ENCODE measurements at places on chromosomes 6 and 20.

DNA sequence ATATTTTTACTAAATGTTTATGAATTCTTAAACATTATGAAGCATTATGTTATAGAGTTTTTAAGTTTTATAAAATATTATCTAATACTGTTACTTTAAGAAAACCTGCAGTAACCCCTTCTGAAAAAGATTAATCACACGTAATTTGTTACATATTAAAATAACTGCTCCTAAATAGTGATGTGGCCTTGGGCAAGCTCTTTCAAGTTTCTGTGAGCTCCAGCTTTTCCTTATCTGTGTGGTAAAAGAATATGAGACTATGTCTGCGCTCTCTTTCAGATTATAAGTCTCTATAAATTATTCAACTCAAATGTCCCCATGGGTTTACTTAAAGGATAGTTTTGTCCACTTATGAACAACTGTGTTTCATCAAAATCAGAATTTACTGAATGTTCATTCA lies 31.9 kb downstream of the HLA-DMB start:
- DNase-seq = no peak

GRCh38 chr6:20129290-20130088 lies 82.8 kb downstream of the MBOAT1 start:
- no peak for DNase-seq

DNA sequence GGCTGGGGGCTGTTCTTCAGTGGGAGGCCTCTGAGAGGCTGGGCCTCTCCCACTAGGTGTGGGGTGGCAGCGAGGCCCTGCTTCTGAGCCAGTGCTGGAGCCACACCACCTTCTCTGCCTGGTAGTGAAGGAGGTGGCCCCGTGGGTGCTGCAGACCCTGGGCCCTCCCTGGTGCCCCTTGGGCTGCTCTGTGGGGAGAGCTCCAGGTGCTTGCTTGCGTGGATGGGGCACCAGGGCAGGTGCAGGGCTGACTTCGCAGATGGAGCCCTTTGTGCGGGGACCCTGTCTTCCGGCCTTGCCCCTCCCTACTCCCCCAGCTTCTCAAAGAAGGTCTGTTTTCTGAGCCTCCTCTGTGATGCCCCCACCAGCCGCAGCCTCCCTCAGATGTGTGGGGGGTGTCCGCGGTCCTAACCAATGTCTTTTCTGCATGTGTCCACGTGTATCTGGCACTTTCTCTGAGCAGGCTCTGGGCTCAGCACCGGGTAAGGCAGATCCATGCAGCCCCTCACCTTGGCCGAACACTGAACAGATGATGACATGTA lies 17.2 kb upstream of the MYT1 start:
- DNase-seq = no peak

GRCh38 chr6:15628499-15629131 lies 34.2 kb downstream of the DTNBP1 start:
- no peak for DNase-seq

GRCh38 chr6:66896415-66896814 lies 1189.4 kb upstream of the EYS start:
- DNase-seq = no peak

DNA sequence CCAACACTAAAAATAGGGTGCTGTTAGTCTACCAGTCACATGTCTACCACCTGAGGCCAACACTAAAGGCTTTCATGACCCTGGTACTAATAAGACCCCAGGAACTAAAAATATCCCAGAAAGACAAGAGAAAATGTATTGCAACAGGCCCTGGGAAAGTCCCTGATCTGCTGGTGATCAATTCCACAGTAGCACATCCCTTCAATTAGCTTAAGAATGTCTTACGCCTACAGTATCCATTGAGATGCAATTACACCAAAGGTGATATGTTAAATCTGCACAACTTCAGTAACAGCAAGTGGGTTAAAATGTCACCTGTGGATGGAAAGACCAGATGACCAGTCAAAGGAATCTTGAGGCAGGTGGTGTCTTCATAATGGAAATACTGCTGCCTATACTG lies 3.1 kb downstream of the SEMG1 start:
- DNase-seq = no peak

GRCh38 chr20:31472395-31473330 lies 2.3 kb downstream of the DEFB124 start:
- no peak for DNase-seq

DNA sequence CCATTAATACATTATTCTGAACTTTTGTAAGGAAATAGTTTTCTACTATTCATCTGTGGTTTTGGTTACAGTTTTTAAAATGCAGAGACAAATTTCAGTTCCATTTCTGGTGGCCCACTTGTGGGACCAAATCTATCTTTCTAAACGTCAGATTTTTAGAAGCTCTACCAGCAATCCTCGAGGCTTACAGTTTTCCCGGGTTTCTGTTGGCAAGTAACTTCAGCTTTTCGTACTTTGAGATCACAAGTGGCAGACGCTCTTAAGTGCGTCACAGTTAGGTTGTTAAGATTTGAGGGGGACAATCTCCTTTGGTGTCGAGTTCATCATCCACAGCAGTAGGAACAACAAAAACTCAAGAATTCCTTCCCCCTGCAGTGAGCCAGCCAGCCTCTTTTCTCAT lies 60.0 kb downstream of the JARID2 start:
- no peak for DNase-seq

DNA sequence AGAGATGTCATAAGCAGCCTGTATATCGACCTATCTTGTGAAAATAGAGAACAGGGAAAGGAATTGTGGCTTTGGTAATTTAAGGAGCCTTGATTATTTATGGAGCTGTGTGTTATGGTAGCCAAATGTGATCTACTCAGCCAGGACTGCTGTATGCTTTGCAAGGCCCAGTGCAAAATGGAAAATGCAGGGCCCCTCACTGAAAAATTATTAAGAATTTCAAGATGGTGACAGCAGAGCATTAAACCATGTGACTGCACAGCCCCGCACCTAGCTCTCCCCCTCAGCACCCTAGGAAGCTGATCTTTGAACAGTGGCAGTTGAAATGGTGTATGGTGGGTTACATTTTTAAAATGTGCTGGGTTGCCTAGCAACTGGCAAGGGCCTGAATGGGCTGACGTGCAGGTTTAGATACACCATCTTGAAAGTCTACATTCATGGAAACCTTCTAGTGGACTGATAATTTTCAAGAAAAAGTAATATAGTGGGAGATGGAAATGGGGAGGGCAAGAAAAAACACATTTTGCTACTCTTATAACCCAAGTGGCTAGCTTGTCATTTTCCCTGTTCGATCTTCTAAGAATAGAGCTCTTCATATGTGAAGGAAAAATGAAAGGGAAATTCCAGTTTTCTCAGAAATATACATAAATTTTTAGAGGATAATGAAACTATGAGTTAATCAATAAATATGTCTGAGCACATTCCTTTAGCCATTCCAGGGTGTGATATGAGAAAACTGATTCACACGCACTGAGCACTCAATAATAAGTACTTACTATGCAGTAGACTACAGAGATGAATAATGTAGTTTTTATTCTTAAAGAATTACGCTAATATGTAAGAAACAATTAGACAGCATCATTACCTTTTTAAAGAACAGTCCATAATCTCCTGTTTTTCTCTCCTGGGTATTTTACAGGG lies 208.0 kb downstream of the ARHGAP18 start:
- DNase-seq = no peak

- no peak for DNase-seq
Measured at GRCh38 chr20:19777981-19778380, 19.9 kb downstream of the RIN2 start.

- DNase-seq = no peak
Measured at GRCh38 chr6:31639449-31639861, 13.0 kb downstream of the BAG6 start.

GRCh38 chr20:54629632-54630031 lies 154.2 kb downstream of the DOK5 start:
- DNase-seq = no peak

DNA sequence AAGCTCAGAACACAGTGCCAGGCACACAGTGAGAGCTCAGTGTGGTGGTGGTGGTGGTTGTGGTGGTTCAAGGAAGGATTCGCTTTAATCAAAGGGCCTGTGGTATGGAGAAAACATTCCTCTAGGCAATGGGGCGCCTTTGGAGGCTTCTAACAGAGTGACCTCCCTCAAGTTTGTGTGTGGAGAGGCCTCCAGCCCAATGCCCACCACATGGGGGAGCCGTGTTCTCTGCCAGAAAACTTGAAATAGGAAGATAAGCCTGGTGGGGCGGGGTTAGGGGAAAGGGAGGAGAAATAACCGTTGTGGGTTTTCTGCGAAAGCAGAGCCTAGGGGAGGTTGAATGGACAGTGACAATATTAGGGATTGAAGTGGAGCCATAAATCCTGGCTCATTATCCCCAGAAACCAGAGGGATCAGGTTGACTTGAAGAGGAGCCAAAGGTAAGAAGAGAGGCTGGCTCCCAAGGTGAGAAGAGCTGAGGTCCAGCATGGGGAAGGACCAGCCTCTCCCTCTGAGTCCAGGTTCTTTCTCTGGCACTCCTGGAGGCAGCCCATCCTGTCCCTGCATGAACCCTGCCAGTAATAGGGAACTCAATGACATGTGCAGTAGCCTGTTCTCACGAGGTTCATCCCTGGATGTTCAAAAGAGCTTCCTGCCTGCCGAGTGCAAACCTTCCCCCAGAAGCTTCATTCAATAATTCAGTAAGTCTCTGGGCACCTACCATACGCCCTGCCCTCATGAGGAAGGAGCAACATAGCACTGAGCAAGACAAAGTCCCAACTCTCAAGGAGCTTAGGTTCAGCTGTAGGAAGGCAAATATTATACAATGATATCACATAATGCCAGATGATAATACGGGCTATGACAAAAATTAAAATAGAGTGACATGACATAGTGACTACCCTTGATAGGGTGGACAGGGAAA lies 51.4 kb downstream of the TGM2 start:
- no peak for DNase-seq

- no peak for DNase-seq
Measured at GRCh38 chr20:41202426-41202825, 65.1 kb downstream of the PLCG1 start.

- DNase-seq = no peak
Measured at GRCh38 chr20:20562507-20562906, 149.9 kb downstream of the RALGAPA2 start.

DNA sequence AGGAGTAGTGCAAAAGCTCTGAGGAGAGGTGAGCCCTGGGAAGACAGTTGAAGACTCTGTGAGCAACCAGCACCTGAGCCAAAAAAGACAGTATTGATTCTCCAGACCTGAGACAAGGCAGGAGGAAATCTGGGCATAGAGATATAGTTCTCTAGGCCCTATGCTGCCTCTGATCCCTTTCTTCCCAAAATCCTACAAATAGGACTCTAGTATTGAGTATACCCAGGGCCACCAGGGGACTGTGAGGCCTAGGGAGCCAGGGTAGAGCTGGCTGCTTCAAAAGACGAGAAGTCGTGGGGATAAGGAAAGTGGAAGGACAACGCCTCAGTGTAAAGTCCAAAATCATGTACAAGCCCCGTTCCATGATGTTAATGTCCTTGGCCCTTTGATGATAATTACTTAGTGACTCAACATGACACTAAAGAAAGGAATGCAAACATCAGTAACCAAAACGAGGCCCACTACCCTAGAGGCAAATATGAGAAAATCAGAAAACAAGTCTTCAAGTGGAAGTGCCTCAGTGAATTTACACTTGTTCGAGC lies 197.3 kb upstream of the PROKR2 start:
- no peak for DNase-seq

- no peak for DNase-seq
Measured at GRCh38 chr6:125743604-125744003, 5.8 kb upstream of the HEY2 start.

- DNase-seq = no peak
Measured at GRCh38 chr6:10424040-10424439, 9.2 kb upstream of the TFAP2A start.
